Stimulated activated CD4-positive, alpha-beta T cell treated with anti-CD3 and anti-CD28 coated beads, Interleukin-2, amount 100 ng/mL, for 48 hours (primary cell): ENCODE measurements at places on chromosomes 12 and 14.

- no peak for DNase-seq
Observed at GRCh38 chr12:30046376-30046775, 262.6 kb upstream of the TMTC1 start.

GRCh38 chr12:132071830-132072384 lies 72.2 kb downstream of the DDX51 start:
- DNase-seq: no peak

- no peak for DNase-seq
Observed at GRCh38 chr14:60856111-60856510, 121.5 kb downstream of the MNAT1 start.

DNA sequence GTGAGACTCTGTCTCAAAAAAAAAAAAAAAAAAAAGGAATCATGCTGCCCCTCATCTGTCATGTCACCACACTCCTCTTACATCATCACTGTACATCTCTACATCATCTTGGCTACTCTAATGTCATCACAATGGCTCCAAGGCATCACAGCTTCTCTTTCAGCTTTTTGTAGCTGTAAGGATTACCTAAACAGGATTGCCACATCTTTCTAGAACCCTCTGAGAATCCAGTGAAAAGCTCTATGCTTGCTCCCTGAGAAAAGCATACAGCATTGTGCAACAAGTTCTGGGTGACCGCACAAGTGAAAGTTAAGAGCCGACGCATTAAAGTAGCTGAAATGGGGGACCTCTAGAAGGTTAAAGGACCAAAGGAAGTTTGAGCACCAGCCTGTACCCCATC lies 272.5 kb downstream of the C12orf50 start:
- no peak for DNase-seq

DNA sequence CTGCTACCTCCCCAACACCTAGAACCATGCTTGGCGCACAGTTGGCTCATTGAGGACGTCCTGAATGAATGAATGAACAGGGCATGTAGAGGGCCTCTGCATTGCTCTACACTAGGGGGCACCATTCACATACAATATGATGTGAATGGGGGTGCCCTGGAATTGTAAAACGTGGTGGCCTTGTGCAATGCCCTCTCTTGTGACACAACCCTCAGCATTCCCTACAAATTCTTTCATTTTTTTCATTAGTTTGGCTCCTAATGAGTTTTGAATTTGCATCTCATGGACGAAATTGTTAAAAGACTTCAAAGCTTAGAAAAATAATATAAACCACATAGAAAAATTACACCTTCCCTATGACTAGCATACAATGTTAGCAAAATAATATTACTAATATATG lies 2.3 kb upstream of the DIO2 start:
- DNase-seq: no peak

- no peak for DNase-seq
Observed at GRCh38 chr14:96049932-96050331, 10.8 kb downstream of the C14orf132 start.

- DNase-seq: no peak
Observed at GRCh38 chr12:98909746-98910145, 264.7 kb downstream of the APAF1 start.

DNA sequence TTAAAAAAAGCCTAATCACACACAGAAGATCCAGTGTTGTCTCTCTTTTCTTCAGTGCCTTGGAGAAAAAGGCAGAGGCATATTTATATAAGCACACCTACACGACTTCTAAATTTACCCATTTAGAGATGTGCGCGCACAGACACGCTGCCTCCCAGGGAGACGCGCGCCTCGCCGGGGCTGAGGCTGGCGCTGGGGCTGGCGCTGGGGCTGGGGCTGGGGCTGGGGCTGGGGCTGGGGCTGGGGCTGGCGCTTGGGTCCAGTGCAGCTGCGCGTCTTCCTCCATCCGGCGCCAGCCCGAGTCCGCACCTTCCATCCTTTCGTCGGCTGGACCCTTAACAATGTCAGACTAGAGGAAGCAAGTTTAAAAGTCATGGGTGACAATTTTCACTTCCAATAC lies 118.4 kb upstream of the ARID2 start:
- no peak for DNase-seq

DNA sequence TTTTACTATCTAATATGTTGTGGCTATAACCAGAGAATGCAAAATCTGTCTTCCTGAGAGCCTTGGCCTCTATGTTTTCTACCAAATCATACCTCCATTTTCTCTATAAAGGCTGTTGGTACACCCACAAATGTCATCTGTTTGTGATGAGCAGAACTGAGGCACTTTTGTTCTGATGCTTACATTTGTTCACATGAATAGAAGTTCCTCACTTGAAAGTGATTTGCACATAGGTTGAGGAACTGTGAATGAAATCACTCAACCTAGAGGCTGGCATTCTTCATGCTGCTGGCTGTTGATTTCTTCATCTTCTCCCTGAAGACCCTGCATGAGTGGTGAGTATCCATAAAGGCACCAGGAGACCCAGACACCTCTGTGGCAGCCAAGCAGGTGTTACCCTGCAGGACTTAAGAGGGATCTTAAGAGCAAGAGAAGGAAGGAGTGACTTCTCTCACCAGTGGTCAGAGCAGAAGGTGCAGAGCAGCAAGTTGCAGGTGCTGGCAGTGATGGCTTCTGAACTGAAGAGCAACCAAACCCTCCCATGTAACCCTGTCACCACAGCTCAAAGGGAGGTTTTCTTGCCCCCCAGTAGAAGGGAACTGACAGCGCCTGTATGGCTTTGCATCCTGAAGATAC lies 110.3 kb downstream of the HMGA2 start:
- no peak for DNase-seq

- DNase-seq: no peak
Observed at GRCh38 chr14:84041421-84041820, 1488.5 kb upstream of the FLRT2 start.

- DNase-seq: no peak
Observed at GRCh38 chr12:32039917-32040575, 66.6 kb upstream of the BICD1 start.

DNA sequence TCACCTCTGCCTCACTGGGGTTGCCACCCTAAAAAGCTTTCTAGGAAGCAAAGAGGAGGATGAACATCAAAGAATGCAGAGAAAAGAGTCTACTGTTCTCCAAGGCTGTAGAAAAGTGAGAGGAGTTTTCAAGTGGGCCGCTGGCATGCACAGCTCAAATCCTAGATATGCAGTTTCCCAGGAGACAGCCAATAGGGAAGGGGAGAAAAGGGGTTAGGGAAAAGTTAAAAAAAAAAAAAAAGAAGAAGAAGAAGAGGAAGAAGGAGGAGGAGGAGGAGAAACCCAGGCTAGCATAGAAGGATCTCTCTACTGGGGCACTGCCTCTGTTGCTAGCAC lies 682 bp downstream of the BATF start:
- no peak for DNase-seq
